ENCODE measurements at places on chromosomes 5 and 9.
A peak's percentile ranks its signal among the peaks of the same experiment; 100 is the strongest.

- H3K27ac ChIP-seq, result no peak overlapping the region
- H3K36me3 ChIP-seq, result peaks cover 1% of the 10 kb centered on the region
- H3K4me1 ChIP-seq, result peaks cover 27% of the 10 kb centered on the region
- no peak overlapping the region for H3K4me3 ChIP-seq
- H3K27me3 ChIP-seq, result no peaks in the 10 kb centered on the region
Observed at GRCh38 chr9:91253488-91253887, 108.2 kb downstream of the AUH start.

DNA sequence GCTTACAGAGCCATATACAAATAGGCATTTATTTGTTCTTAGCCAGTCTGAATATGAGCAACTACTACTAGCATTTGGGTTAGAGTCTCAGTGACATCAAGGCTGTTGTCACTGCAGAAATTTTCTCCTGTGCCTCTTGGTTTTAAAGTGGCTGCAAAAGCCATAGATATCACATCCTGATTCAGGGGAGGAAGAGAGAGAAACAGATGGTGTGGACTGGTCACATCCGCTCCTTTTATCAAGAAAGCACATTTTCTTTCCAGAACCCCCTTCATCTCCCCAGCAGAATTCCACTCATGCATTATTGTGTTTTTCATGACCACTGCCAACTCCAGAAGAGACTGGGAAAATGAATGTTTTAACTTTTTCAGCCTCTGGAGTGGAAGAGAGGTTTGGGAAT lies 69.8 kb downstream of the PTTG1 start:
- no peak overlapping the region for H3K4me3 ChIP-seq
- no peak overlapping the region for H3K27ac ChIP-seq
- no peak for DNase-seq
- H3K36me3 ChIP-seq, result no peaks in the 10 kb centered on the region

DNA sequence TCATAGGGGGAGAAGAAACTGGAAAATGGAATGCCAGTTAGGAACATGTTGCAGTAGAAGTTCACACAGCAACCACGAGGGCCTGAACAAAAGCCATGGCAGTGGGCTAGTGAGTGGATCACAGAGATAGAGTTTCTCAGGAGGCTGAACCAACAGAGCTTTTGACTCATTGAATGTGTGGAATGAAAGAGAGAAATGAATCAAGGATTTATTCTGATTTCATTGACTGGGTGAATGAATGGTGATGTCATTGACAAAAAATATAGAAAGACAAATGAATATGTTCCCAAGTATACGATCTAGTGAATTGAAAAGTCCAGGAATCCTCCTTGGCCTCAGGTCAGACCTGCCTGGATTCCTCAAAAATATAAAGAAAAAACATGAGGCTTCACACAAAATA lies 99.2 kb downstream of the ZNF462 start:
- no peak for DNase-seq
- H3K27me3 ChIP-seq, result no peaks in the 10 kb centered on the region

DNA sequence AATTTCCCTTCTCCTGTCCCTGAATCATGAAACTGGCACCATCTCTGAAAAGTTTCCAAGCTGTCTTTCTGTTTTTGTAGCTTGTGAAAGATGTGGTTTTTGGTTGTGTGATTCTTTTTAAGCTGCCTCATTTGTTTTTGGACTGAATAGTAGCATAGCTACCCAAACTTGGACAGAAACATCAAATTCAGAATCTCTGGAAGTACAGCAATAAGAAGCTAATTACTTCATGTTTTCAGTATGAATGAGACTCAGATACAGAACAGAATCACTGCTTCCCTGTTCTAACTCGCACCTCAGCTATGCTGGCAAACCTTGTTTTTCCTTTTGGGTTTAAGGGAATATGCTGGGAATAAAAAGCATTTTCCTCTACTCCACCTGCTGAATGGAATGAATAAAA lies 101.0 kb downstream of the FGF1 start:
- no peak for DNase-seq
- H3K36me3 ChIP-seq, result no peaks in the 10 kb centered on the region
- H3K27me3 ChIP-seq, result no peaks in the 10 kb centered on the region
- H3K4me3 ChIP-seq, result no peak overlapping the region
- H3K27ac ChIP-seq, result no peak overlapping the region

- no peaks in the 10 kb centered on the region for H3K27me3 ChIP-seq
- no peak overlapping the region for H3K4me3 ChIP-seq
- peaks cover 12% of the 10 kb centered on the region for H3K4me1 ChIP-seq
- H3K36me3 ChIP-seq, result no peaks in the 10 kb centered on the region
Observed at GRCh38 chr5:177372910-177373309, 11.3 kb upstream of the SLC34A1 start.

DNA sequence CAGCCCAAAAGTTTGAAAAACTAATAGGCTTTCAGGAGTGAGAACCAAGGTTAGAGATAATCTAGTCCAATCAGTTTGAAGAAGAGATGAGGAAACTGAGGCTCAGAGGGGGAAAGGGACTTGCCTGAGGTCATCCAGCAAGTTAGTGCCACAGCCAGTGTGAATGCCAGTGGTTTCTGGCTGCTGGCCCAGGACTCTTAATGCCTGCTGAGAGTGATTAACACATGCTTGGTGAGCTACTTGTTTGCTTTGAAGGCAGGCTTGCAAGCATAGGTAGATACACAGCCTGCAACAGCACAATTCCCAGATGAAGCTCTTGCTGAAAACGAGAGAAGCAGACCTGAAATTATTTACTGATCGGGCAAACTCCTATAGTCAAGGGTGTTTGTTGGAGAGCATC lies 591.6 kb upstream of the SGCD start:
- DNase-seq, result no peak
- no peak overlapping the region for H3K4me3 ChIP-seq
- H3K27ac ChIP-seq, result no peak overlapping the region
- H3K36me3 ChIP-seq, result no peaks in the 10 kb centered on the region
- peaks cover 78% of the 10 kb centered on the region for H3K27me3 ChIP-seq

DNA sequence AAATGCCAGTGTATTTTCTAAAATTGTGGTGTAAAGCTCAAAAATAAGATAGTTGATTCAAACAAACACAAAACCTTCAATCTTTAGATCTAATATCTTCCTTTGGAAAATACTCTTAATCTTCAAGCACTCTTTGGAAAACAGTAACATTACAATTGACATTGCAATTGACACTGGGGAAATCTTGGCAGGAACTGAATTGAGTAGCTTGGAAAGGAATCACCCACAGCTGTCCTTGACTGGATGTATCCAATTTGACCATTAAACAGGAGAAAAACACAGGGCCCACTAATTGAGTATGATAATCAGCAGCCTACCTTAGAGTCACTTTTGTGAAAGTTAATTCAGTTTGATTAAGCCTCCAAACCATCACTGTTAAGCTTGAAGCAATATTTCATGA lies 776.7 kb downstream of the DTWD2 start:
- H3K27me3 ChIP-seq, result peaks cover 2% of the 10 kb centered on the region
- H3K4me1 ChIP-seq, result no peaks in the 10 kb centered on the region
- no peak overlapping the region for H3K27ac ChIP-seq
- H3K4me3 ChIP-seq, result no peak overlapping the region
- DNase-seq, result no peak

GRCh38 chr9:99677281-99677680 lies 144.4 kb upstream of the NR4A3 start:
- H3K4me1 ChIP-seq, result no peaks in the 10 kb centered on the region
- DNase-seq, result no peak
- no peaks in the 10 kb centered on the region for H3K27me3 ChIP-seq
- H3K36me3 ChIP-seq, result peaks cover 3% of the 10 kb centered on the region

DNA sequence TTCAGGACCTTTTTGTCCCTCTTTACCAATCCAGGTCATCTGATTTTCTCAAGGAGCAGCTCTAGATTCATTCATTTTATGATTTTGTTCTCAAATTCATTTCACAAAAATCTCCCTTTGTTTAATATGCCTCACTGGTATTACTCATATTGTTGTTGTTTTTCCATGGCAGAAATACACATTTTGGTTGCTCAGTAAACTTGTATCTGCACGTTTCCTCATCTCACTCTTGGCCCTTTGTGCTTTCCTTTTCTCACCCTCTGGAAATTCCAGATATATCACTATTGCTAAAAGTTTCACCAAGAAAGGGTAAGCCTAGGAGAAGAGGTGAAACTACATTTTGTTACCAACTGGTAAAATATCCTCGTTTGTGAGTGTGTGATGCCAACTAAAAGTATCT lies 14.8 kb downstream of the ASPN start:
- no peak for DNase-seq
- no peak overlapping the region for H3K27ac ChIP-seq
- no peaks in the 10 kb centered on the region for H3K36me3 ChIP-seq

GRCh38 chr5:131212471-131213021 lies 41.8 kb downstream of the LYRM7 start:
- no peak for DNase-seq
- H3K4me1 ChIP-seq, result peaks cover 13% of the 10 kb centered on the region
- no peak overlapping the region for H3K27ac ChIP-seq
- no peaks in the 10 kb centered on the region for H3K36me3 ChIP-seq
- H3K27me3 ChIP-seq, result no peaks in the 10 kb centered on the region

DNA sequence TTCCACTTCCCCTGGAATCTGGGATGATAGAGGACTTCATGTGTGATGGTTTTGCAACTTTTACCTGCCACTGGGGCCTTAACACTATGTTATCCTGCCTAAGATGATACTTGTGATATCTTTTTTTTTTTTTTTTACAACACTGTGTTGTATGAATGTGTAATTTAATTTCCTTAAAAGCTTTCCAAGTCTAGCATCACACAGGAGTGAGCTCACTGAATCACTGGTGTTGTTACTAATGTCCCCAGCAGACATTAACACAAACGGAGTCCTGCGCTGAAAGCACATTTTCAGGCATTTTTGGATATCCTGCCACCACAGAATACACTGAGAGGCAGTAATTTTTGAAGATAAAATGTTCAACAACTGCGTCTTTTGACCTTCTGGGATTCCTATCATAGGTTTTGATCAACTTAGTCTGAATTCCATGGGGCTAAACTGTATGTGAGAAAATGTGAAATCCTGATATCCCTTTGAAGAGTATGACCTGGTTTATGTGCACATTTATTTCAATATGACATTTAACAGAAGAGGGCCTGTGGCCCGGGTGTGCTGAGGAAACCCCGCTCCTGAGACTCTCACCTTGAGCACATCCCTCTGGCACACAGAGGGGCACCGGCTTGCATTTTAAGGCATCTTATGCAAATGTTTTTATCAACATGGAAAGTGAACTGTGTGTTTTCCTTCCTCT lies 118.0 kb downstream of the FSTL4 start:
- DNase-seq, result no peak
- H3K4me3 ChIP-seq, result no peak overlapping the region
- H3K27ac ChIP-seq, result no peak overlapping the region
- H3K27me3 ChIP-seq, result no peaks in the 10 kb centered on the region
- peaks cover 8% of the 10 kb centered on the region for H3K4me1 ChIP-seq

GRCh38 chr5:111076091-111076490 lies 4.6 kb downstream of the TSLP start:
- H3K36me3 ChIP-seq, result no peaks in the 10 kb centered on the region
- H3K4me3 ChIP-seq, result no peak overlapping the region
- H3K4me1 ChIP-seq, result peaks cover 10% of the 10 kb centered on the region
- peaks cover 81% of the 10 kb centered on the region for H3K27me3 ChIP-seq
- no peak for DNase-seq
- no peak overlapping the region for H3K27ac ChIP-seq

DNA sequence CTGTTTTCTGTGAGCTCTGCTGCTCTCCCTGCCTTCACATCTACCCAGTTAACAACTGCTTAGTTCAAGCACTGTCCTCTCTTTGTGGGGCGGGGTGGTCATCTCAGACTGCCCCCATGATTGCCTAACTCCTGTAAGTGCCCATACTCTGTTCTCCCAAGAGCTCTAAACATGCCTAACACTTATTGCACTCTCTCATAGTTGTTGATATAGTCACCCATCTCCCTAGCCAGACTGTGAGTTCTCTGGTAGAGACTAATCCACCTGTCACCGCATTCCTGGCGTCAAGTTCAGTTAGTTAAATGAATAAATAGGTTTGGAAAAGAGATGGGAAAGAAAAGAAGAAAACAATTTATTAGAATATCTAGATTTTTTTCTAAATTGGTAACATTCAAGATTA lies 18.3 kb upstream of the MUSK start:
- no peaks in the 10 kb centered on the region for H3K27me3 ChIP-seq
- H3K4me3 ChIP-seq, result no peak overlapping the region

DNA sequence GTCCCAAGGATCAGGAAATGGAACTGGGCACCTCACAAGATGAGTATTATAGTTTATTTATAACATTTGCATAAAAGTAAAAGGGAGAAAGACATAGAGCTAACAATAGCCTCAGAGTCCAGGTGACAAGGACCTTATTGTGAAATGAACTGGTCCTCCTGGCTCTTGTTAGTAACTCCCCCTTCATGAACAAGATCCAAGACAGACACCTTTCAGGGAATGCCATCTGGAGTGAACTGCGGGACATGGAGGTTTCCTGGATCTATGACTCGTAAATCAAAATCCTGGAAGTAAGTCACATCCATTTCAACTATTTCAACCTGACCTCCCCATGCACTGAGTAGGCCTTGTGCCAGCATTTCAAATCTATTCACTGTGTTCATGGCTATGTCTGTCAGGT lies 129.5 kb upstream of the GAS1 start:
- peaks cover 12% of the 10 kb centered on the region for H3K36me3 ChIP-seq
- H3K4me1 ChIP-seq, result peaks cover 19% of the 10 kb centered on the region
- H3K27ac ChIP-seq, result no peak overlapping the region
- H3K4me3 ChIP-seq, result no peak overlapping the region

- H3K27ac ChIP-seq, result no peak overlapping the region
- H3K27me3 ChIP-seq, result no peaks in the 10 kb centered on the region
- no peak overlapping the region for H3K4me3 ChIP-seq
- DNase-seq, result no peak
- peaks cover 5% of the 10 kb centered on the region for H3K4me1 ChIP-seq
Observed at GRCh38 chr5:96687812-96688453, 25.8 kb downstream of the CAST start.

- no peak for DNase-seq
- H3K27ac ChIP-seq, result peak overlapping the region; percentile 75
Observed at GRCh38 chr9:112694706-112695555, 23.0 kb downstream of the INIP start.

DNA sequence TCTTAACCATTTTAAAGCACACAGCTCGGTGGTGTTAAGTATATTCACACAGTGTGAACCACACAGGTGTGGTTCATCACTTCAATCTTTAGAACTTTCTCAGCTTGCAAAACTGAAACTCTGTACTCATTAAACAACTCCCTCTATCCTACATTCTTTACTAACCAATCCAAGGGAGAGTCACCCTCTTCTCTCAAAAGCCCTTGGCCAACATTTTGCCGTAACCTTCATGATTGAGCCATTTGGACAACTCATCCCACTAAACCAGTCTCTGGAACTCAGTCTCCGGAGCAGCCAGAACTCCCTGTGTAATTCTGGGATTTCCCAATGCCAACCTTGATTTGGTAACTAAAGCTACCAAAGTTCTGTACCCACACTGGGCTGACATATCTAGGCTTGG lies 84.7 kb downstream of the TTC39B start:
- H3K27me3 ChIP-seq, result no peaks in the 10 kb centered on the region
- no peak for DNase-seq
- H3K4me1 ChIP-seq, result peaks cover 2% of the 10 kb centered on the region
- no peak overlapping the region for H3K4me3 ChIP-seq
- H3K36me3 ChIP-seq, result no peaks in the 10 kb centered on the region
